ENCODE measurements at places on chromosomes 1 and 21.
A peak's percentile ranks its signal among the peaks of the same experiment; 100 is the strongest.

- DNase-seq = no peak
Observed at GRCh38 chr1:110768605-110769004, 93.9 kb upstream of the KCNA3 start.

- DNase-seq = no peak
Observed at GRCh38 chr1:2177541-2177940, 17.0 kb downstream of the FAAP20 start.

DNA sequence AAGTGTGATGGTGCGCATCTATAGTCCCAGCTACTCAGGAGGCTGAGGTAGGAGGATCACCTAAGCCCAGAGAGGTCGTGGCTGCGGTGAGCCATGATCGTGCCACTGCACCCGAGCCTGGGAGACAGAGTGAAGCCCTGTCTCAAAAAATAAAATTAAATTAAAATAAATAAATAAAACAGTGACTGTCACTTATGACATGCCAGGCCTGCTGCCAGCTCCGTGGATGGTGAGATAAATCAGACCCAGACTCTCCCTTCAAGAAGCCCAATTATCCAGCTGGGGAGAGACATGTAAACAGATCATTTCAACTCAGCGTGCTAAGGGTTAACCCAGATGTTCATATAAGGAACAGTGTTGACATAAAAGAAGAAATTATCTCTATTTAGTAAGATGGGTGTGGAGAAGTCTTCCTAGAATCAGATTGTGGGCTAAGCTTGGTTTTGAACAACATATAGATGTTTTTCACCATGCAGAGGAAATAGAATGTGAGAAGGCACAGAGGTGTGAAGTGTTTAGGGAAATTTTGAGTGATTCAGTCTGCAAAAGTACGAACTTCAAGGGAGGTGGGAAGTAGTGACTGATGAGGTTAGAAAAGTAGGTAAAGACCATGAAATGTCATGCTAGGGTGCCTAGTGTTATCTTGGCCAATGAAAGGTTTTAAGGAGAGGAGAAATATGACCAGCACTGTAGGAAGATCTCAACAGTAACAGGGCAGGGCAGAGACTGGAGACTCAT, 18.3 kb downstream of the YARS1 start:
- no peak for DNase-seq

GRCh38 chr1:24572301-24572700, 16.4 kb downstream of the NCMAP start:
- DNase-seq = no peak

DNA sequence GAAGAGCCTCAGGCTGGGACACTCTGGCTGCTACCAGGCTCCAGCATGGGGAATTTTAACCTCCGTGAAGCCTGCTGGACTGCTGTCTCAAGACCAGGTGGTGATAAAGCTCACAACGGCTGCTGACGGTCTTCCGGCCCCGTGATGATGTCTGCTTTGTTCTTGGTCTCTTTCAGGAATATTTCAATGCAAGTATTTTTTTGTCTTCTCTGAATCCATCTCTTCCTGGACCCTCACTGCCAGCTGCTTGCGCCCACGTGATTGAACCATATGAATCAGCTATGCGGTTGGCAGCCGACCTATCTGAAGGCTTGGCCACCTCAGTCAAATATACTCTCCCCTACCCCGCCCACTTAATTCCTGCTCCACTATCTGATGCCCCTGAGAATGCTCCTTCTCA, 14.6 kb upstream of the SLC6A17 start:
- no peak for DNase-seq

DNA sequence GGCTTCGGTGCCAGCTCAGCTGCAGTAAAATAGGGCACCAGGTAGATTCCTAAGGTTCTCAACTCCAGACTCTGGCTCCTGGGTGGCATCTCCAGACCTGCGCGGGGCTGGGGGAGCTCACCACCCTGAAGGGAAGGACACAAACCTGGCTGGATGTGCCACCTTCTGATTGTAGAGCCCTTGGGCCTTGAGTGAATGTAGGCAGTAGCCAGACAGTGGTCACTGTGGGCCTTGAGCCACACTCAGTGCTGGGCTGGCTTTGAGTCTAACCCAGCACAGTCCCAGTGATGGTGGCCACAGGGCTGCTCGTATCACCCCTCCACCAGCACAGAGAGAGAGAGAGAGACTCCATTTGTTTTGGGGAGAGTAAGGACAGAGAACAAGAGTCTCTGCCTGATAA, 38.0 kb upstream of the SH3GLB1 start:
- DNase-seq = no peak

DNA sequence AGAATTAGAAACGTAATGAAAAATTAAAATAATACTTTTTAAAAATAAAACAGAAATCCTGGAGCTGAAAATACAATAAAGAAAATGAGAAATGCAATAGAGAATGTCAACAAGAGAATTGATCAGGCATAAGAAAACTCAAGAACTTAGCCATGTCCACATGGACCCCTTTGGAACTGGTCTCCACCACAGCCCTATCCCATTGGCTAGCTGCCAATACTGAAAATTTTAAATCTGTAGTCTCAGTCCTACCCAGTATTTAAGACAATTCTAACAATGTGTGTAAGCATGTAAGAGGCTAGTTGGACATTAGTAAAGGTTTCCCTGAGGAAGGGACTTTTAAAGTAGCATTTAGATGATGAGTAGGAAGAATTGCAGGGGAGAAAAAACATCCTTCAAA, 25.8 kb upstream of the RRP15 start:
- no peak for DNase-seq

DNA sequence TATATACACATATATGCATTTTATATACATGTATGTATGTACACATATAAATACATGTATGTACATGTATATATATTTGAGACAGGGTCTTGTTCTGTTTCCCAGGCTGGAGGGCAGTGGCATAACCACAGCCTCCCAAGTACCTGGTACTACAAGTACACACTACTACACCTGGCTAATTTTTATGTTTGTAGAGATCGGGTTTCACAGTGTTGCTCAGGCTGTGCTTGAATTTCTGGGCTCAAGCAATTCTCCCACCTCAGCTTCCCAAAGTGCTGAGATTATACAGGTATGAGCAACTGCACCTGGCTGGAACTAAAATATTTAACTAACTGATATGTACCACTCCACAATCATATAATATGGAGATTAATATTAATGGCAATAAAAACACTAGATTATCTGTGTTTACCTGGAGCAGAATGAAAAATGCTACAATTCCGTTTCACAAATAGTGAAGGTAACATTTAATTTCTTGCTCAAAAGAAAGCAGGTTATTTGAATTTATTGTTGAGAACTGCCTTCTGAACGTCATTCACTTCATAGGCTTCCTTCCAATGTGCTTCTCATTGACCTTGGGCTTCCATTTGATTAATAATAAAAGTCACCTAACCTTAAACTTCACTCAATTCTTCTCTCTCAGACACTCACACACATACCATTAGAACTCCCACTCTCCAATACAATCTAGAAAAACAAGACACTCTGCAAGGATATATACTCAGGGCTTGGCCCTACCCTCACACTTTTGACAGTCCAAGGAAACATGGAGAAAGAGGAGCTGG, 57.0 kb downstream of the PTGER3 start:
- DNase-seq = no peak

DNA sequence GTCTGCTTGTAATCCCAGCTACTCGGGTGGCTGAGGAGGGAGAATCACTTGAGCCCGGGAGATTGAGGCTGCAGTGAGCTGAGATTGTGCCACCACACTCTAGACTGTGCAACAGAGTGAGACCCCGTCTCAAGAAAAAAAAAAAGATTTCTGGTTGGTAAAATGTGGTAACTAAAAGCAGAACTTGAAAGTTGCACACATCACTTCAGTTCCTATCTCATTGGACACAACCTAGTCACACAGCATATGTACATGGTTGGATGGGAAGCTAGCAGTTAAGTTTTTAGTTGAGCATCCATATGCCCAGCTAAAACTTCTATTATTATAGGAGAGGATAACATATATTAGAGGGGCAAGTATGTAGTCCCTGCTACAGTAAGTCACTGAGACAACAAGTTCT, 22.1 kb downstream of the BCAS2 start:
- DNase-seq = no peak

GRCh38 chr1:77313491-77313890, 31.7 kb downstream of the AK5 start:
- peak; percentile 16 for DNase-seq

DNA sequence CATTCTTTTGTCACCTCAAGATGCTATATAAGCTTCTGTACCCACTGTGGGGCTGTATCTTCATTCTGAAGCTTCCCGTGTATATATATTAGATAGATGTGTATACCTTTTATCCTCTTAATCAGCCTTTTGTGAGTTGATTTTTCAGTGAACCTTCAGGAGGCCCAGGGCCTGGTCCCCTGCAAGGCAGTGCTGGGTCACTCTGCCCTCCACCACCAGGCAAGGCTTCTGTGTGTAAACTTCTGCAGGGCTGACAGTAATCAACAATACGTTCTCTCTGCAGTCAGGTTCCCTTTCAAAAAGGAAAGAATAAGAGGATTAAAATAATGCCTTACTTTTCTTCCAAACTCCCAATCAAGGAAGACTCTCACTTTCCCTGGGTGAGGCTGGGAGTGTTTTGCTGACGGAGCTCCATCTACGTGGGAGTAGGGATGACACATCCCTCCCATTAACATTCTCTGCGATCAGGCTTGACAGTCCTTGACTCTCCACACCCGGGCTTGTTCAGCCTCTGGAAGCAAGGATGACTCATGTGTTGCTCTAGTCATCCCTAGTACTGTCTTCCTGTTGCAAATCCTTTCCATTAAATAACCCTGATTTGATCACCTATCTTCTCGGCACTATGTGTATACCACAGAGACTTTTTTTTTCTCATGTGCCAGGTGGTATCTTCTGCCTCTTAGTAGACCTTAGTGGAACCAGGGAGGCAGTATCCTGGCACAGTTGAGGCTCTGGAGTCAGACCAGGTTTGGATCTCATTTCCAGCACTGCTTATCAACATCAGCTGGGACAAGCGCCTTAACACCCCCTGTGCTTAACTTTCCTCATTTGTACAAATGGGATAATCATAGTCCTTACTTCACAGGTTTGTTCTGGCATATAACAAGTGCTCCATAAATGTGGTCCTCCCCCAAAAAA, 70.3 kb upstream of the KCNK1 start:
- DNase-seq = no peak

GRCh38 chr1:111251570-111251969, 24.1 kb downstream of the CHI3L2 start:
- DNase-seq = no peak

DNA sequence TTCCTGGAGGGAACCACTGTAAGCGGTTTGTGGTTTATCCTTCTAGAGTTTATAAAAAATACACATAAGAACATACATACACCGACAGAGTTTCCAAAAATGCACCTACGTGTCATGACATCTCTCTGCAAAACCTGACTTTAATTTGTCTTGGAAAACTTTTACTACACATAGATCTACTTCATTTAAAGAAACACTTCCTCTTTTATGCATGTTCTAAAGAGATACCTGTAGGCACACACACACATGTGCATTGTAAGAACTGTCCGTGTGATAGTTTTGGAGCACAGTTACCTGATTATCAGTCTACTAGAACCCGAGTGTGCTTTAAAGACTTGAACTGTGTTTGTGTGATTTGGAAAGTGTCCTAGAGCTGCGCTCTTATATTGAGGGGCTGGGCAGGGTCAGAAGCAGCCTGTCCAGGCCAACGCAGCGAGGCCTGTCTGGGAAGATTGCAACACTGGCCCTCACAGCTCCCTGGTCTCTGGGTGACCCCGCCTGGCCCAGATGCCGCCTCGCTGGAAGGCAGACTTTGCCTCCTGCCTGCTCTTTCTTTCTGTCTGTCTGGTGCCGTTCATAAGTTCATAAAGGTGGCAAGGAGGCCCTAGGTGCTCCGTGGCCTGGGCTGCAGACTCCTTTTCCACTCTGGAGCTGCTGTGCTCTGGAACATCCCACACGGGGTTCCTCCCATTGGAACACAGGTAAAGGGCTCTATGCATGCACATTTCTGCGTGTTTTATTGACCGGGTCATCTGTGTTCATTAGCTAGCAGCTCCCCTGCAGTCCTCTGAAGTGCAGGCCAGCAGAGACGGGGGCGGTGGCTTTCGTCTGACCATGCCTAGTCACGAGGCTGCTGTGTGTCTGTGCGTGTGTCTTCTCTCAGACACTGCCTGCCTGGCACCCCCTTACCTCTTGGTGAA, 46.3 kb downstream of the AGPAT3 start:
- DNase-seq = no peak

- DNase-seq = no peak
Observed at GRCh38 chr1:163561580-163562295, 240.0 kb downstream of the NUF2 start.

GRCh38 chr1:150578272-150579109, 919 bp downstream of the MCL1 start:
- DNase-seq = peak; percentile 46

- DNase-seq = no peak
Observed at GRCh38 chr1:203112475-203112874, 15.1 kb upstream of the ADORA1 start.

DNA sequence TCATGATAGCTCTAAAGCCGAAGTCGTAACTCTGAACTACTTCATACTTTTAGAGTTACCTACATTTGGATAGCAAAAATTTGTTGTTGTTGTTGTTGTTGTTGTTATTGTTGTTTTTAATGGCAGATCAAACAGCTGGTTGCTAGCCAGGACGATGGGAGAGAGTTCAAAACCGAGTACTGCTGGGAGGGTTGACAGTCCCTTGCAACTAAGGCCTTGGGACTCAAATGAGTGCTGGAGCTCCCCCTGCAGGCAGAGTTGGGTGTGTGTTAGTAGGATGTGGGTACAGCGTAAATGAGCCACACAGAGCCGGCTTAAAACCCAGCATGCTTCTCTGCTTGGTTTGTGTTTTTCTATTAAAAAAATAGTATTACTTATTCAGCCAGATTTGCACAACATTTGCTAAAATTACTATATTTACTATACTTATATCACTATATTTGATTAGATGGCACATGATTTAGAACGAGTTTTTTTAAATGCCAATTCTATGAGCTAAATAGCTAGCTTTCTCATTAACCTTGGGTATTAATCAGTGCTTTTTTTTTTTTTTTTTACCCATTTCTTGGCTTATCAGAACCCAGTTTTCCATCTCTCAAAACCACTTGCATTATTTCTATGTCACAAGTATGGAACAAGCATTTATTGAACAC, 129.2 kb upstream of the SYT6 start:
- DNase-seq = peak; percentile 82

GRCh38 chr21:32578107-32578691, 7.1 kb downstream of the TCP10L start:
- peak; percentile 8 for DNase-seq

DNA sequence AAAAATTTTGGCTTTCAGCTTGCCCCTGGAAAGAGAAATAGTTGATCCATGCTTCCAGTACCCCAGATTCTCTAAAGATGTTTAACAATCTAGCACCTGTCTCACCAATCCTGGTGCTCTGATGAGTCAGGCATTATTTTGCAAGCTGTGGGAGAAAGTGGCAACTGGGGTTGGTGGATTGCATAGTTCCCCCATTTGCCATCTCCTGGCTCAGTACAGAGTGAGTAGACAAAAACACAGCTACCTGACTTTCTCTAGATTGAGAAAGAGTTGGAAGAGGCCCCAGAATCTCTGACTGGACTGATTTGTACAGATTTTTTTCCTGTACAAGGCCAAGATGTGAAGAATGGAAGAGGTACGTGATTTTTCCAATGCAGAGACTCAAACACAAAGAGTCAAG, 75.1 kb upstream of the NEGR1 start:
- no peak for DNase-seq

GRCh38 chr1:181013144-181013543, 9.5 kb downstream of the STX6 start:
- DNase-seq = no peak

- DNase-seq = no peak
Observed at GRCh38 chr1:91015358-91015780, 6.5 kb downstream of the ZNF644 start.

All from stimulated activated CD4-positive, alpha-beta T cell treated with anti-CD3 and anti-CD28 coated beads, Interleukin-4, amount 100 ng/mL, for 1 hour (primary cell).